ENCODE measurements at places on chromosomes 6 and 20.

- no peak for DNase-seq
Measured at GRCh38 chr20:32355417-32355841, 2.7 kb upstream of the ASXL1 start.

DNA sequence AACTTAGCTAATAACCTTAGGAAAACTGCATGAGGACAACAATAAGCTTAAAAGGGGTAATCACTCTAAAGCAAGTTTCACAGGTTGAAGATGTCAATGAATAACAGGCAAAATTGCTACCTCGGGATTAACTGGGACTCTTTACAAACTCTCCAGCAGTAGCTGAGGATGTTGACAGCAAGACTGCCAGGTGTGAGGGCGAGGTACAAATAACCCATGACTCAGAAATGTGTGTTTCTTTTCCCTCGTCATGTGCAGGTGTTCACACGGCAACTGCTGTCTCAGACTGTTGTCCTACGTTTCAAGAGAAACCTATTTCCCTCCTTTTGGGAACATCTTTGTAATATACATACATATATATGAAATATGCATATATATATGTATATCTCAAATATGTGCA, 15.9 kb downstream of the BCAS1 start:
- no peak for DNase-seq

- DNase-seq = no peak
Measured at GRCh38 chr6:36961441-36962435, 7.2 kb downstream of the PI16 start.

- peak; percentile 96 for DNase-seq
Measured at GRCh38 chr20:63980806-63981728, at the start of gene PRPF6. PRPF6 (plus strand) TSS chr20:63981132; CDS start chr20:63981246, 114 bp downstream.

- DNase-seq = no peak
Measured at GRCh38 chr20:20641783-20642182, 70.7 kb downstream of the RALGAPA2 start.

- DNase-seq = no peak
Measured at GRCh38 chr20:1357921-1358671, 29.2 kb upstream of the SDCBP2 start.

DNA sequence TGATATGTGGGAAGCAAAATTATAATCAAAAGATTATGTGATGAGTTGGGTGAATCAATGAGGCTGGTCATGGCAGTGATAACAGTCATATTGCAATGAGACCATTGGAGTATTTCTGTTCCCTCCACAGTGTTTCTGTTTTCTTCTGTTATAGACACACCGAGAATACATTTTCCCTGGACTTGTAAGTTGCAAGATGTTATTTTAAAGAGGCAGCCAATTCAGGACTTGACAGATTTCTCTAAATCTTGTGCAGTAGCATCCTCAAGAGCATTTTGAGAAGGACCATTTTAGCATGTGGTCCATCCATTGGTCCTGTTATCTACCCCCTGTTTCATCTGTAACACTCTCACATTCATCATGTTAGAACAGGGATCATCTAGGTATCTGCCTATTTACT, 55.6 kb downstream of the NKAIN2 start:
- DNase-seq = no peak

DNA sequence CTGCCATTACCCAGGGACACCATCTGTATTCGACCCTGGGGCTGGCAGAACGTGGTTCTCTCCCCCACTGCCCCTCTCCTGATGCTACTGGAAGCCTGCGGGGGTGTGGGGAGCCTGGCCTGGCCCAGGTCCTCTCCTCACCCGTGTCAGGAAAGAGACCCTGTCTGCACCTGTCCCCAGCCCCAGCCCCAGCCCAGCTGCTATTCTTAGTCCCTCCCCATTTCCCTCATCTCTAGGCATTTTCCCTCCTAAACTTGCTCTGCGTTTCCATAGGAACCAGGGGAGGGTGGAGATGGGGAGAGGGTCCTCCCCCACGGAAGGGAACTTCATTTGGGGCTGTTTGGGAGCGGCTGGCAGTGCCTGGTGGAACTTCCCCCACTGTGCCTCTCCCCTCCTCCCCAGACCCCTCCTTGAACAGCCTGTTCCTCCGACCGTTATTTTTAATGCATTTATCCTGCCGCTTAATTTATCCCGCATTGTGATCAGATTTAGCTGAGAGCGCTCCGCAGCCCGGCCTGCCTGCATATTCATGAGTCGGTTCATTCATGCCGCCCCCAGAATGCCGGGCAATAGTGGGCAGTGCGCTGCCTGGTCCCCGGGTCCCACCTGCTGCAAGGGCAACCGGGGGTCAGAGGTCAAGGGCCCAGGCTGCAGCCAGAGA, 31.8 kb upstream of the DLGAP4 start:
- no peak for DNase-seq

DNA sequence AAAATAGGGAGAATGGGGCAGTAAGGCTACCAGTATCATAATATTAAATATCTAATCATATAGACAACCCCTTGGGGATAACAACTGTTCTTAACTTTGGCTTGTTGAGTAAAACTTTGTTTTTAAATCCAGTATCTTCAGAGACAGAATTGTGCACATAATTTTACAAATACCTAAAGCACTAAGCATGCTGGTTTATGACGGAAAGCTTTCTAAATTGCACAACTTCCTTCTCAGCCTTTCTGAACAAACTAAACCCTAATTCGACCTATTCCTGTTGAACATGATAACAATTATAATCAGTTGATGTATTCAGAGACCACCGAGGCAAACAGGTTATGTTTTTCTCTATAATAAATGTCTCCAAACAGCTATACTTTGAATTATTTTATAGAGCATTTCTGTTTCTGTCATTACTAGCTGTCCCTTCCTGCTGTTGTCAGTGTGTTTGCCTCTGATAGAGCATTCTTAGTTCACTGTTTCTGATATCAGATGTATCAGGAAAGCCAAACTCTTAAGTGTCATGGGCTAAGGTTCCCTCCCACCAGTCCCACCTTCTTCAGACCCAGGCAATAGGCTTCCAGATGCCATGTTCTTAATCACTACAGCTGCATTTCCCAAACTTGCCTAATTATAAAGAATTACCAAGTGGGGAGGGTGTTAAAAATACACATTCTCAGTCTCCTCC, 8.7 kb downstream of the ZHX3 start:
- no peak for DNase-seq

DNA sequence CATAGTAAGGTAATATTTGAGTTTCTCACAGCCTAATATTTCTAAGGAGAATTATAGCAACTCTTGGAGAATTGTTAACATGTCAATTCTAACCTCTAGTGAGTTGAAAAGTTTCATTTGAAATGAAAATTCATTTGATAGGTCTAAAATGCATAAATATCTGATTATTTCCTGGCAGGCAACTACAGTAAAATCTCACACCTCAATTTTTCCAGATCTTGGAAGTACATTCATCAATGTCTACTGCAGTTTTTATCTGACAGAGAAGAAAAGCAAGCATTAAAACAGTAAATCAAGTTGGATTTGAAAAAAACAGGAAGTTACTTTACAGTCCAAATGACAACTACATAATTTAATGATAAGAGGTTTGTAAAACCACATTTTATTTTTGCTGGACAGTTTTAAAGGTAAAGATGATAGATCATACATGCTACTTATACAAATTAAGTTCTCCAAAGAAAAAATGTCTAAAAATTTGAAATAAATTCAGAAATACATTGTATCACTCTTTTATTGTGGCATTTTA, 631.3 kb downstream of the EYS start:
- DNase-seq = no peak

DNA sequence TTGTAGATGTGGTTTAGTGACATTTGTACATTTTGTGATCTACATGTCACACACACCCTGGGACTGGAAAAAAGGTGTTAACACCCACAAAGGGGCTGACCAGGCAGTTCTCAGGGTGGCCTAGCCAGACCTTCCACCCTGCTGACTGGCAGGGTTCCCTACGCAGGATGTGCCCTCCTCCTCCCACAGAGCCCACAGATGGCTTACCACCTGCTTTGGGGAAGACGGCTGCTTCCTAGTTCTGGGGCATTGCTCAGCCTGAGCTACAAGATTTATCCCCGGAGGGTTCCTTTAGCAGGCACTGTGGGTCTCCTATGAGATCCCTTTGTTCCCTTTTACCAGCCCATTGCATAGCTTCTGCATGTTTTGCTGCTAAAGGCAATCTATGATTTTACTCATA, 35.1 kb downstream of the SNAP25 start:
- no peak for DNase-seq

DNA sequence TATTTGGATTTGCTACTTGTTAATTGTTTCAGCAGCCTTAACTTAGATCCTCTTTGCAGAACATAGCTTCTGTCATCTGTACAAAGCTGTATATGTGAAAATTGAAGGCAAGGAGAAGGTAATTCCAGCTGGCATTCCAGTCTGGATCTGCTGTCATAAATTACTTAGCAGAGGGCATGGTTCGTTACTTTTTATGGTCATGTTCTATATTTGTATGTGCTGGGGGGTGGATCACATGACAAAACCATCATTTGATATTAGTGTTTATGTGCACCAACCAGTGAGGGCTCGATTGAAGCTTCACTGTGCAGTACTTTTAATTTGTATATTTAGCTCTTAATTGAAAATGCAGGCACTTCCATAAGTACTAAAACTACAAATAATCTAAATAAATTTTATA, 80.2 kb downstream of the CAP2 start:
- peak; percentile 48 for DNase-seq

DNA sequence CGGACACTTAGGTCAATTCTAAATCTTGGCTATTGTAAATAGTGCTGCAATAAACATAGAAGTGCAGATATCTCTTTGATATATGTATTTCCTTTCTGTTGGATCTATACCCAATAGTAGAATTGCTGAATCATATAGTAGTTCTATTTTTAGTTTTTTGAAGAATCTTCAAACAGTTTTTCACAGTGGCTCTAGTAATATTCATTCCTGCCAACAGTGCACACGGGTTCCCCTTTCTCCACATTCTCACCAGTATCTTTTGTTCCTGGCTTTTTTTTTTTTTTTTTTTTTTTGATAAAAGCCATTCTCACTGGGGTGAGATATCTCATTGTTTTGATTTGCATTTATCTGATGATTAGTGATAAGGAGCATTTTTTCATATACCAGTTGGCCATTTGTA, 1.8 kb upstream of the FBXL4 start:
- no peak for DNase-seq

DNA sequence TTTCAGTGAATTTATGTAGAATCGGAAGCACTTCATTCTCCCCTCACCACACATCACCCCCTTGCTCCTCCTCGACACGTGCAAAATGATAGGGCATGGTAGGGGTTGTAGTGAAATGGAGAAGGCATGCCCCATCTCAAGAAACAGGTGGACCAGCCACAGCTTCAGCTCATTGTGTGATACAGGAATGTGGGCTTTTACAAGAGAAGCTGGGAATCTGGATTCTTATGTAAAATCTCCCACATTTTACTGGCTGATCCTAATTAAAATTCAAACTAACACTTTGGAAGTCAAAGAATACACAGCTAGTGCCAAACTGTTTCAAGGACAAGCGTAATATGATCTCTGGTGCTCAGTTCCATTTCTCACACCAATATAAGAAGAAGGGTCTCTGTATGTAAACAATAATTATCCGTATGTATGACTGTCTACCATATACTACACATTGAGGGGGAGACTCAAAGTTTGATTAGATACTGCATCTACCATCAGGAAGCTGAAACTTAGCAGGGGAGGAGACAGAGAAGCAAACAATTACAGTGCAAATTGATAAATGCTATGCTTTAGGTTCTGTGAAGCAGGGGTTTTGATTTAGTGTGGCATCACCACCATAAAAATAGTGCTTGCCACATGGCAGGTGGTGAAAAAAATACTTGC, 24.3 kb upstream of the KIAA0408 start:
- no peak for DNase-seq

DNA sequence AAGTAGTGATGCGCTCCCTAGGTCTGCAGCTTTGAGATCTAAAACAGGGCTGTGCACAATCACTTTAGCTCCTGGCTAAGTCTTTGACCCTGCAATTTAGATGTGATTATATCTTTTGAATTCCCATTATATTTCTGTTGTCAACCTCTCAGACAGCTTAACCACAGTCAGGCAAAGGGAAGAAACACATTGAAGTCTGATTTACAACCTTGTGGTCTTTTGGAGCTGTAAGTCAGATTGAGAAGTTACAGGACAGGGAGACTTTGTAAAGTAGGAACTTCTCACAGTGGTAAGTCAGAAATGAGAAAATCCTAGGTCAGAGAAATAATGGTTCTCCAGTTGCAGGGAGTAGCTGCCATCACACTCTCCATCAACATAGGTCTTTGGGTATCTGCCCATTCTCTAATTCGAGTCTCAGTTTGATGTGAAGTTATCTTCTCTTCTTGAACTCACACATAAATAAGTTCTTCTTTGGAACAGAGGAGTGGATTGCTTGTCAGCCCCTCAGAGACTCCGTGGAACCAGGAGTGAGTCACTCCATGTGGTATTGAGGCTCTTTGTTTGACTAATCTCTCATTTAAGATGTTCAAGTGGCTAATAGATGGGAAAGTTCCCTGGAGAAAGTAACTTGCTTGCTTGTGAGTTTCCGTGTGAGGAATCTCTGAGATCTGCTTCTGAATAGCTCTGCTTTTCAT, 35.0 kb upstream of the SGK1 start:
- peak; percentile 75 for DNase-seq

DNA sequence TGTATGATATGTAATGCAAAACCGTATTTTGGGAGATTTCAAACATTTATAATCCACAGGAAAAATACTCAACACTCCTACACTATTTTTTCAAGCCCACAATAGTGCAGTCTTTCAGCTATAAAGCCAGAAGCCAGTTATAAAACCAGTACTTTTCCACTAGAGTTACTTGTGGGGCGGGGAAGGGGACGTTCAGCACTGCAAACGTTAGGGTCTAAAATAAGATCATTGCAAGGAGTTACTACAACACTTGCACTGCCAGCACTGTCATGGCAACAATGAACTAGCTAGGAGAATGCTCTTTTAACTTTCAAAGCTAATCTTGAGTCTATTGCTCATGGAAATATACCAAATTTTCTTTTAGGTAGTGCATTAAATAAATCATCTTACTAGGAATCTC, 14.7 kb downstream of the SESN1 start:
- DNase-seq = no peak

DNA sequence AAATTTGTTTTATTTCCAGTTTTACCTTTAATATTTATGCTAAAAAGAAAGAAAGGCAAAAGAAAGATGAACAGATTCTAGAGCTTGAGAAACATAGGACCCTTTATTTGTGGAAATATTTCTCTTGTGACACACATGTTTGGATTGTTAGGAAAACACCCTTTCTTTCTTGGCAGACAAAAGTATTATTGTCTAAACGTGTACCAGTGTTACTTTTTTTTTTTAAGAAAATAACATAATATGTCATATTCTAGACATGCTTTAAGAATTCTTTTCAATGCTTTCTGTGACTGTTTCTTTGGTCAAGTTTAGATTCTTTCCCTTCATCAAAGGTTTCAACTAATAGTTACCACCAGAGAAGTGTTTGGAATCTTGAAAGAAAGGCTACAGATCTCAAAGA, 183.4 kb upstream of the CNR1 start:
- DNase-seq = no peak

GRCh38 chr20:60851826-60852704, 400.0 kb upstream of the CDH4 start:
- DNase-seq = no peak
